ENCODE measurements at places on chromosomes 4 and X.

DNA sequence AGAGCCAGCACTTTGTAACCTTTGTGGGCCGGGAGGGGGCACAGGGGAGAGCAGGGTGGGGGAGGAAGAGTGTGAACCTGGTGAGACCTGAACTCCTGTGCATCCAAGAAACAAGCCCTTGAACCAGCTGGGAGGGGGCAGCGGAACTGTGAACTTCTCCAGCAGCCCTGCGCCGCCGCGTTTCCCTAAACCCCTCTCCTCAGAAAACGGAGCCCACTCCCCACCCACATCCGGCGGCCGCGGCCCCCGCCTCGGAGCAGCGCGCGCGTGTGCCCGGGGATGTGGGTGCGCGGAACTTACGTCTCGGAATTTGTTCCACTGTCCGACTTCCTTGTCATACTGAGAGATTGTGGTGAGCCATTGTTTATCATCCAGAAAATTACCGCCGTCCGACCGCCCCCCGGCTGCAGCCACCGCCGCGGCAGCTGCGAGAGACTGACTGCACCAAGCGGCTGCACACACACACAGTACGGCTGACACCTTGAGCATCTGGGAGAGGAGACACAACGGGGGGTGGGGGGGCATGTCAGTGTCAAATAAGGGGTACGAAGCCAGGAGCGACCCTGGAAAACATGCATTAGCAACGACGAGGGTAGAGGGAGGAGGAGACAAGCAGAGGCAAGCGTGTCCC, 494 bp downstream of the SPOCK3 start:
- H3K4me3 ChIP-seq: peak overlapping the region; percentile 12
- H3K27me3 ChIP-seq: peaks cover 7% of the 10 kb centered on the region
- H3K4me1 ChIP-seq: peaks cover 2% of the 10 kb centered on the region
- no peak overlapping the region for H3K27ac ChIP-seq
- DNase-seq: no peak

- H3K27ac ChIP-seq: no peak overlapping the region
- DNase-seq: no peak
- peaks cover 5% of the 10 kb centered on the region for H3K4me1 ChIP-seq
- H3K27me3 ChIP-seq: no peaks in the 10 kb centered on the region
Measured at GRCh38 chr4:174697202-174697601, 131.8 kb downstream of the GLRA3 start.

DNA sequence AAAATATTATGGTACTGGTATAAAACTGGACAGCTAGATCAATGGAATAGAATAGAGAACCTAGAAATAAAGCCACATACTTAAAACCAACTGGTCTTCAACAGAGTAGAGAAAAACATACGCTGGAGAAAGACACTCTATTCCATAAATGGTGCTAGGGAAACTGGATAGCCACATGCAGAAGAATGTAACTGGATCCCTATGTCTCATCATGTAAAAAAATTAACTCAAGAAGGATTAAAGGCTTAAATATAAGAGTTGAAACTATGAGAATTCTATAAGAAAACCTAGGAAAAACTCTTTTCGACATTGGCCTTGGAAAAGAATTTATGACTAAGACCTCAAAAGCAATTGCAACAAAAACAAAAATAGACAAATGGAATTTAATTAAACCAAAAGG, 114.6 kb downstream of the PCDH18 start:
- DNase-seq: no peak
- H3K4me3 ChIP-seq: no peak overlapping the region
- H3K27ac ChIP-seq: no peak overlapping the region
- H3K4me1 ChIP-seq: no peaks in the 10 kb centered on the region

DNA sequence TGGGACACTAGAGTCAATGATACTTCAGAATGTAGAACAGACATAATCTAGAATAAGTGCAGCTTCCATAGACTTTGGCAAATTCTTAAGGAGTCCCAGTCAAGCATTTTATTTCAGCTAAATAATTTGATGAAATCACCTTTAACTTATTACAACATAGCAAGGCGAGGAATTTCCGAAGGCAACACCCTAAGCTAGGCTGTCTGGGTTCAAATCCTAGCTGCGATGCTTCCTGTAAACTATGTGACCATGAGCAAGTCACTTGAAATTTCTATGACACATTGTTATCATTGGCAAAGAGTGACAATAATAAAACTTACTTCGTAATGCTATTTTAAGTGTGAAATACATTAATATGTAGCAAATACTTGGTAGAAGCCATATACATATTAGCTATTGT, 679.1 kb downstream of the DMD start:
- H3K4me3 ChIP-seq: no peak overlapping the region
- peaks cover 3% of the 10 kb centered on the region for H3K27me3 ChIP-seq
- H3K36me3 ChIP-seq: no peaks in the 10 kb centered on the region

GRCh38 chr4:18105030-18106011, 83.8 kb upstream of the LCORL start:
- no peak for DNase-seq
- H3K4me3 ChIP-seq: no peak overlapping the region
- H3K4me1 ChIP-seq: peaks cover 4% of the 10 kb centered on the region
- no peaks in the 10 kb centered on the region for H3K36me3 ChIP-seq

GRCh38 chr4:26010304-26010703, 96.3 kb downstream of the SMIM20 start:
- H3K27ac ChIP-seq: no peak overlapping the region
- peaks cover 2% of the 10 kb centered on the region for H3K4me1 ChIP-seq
- peaks cover 3% of the 10 kb centered on the region for H3K36me3 ChIP-seq
- no peak for DNase-seq
- H3K27me3 ChIP-seq: peaks cover 18% of the 10 kb centered on the region
- H3K4me3 ChIP-seq: no peak overlapping the region

- H3K4me3 ChIP-seq: no peak overlapping the region
- no peak overlapping the region for H3K27ac ChIP-seq
- H3K36me3 ChIP-seq: no peaks in the 10 kb centered on the region
- H3K4me1 ChIP-seq: no peaks in the 10 kb centered on the region
- no peaks in the 10 kb centered on the region for H3K27me3 ChIP-seq
Measured at GRCh38 chr4:70269674-70270073, 27.3 kb downstream of the CSN3 start.

GRCh38 chrX:15653961-15654360, 10.6 kb downstream of the CLTRN start:
- no peak for DNase-seq
- H3K4me1 ChIP-seq: no peaks in the 10 kb centered on the region
- H3K27me3 ChIP-seq: peaks cover 5% of the 10 kb centered on the region
- no peak overlapping the region for H3K27ac ChIP-seq
- no peak overlapping the region for H3K4me3 ChIP-seq

DNA sequence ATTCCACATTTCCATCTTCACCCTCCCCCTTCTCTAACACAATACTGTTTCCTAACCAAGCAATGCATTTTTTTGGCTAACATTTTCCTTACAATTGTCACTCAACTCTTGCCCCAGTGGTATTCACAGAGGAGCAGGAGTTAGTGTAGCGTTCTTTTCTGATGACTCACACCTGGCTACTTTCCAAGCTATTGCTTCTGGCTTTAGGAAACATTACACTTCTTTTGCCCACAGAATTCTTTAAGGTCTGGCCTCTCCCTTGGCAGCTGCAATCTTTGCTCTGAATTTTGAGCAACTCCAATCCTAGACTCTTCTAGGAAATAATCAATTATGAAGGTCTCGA, 27.5 kb upstream of the PDGFC start:
- no peak for DNase-seq
- no peaks in the 10 kb centered on the region for H3K27me3 ChIP-seq
- no peak overlapping the region for H3K4me3 ChIP-seq
- H3K36me3 ChIP-seq: no peaks in the 10 kb centered on the region
- no peaks in the 10 kb centered on the region for H3K4me1 ChIP-seq

GRCh38 chr4:4524364-4524763, 17.5 kb downstream of the STX18 start:
- peak overlapping the region; percentile 48 for H3K4me3 ChIP-seq
- H3K4me1 ChIP-seq: peaks cover 28% of the 10 kb centered on the region
- peak overlapping the region; percentile 83 for H3K27ac ChIP-seq
- peak; percentile 30 for DNase-seq
- peaks cover 5% of the 10 kb centered on the region for H3K36me3 ChIP-seq

GRCh38 chrX:123993326-123993725, 31.8 kb downstream of the STAG2 start:
- peaks cover 25% of the 10 kb centered on the region for H3K4me1 ChIP-seq
- no peaks in the 10 kb centered on the region for H3K27me3 ChIP-seq
- peaks cover 4% of the 10 kb centered on the region for H3K36me3 ChIP-seq
- no peak overlapping the region for H3K4me3 ChIP-seq
- H3K27ac ChIP-seq: peak overlapping the region; percentile 86
- DNase-seq: no peak

- DNase-seq: no peak
- H3K36me3 ChIP-seq: no peaks in the 10 kb centered on the region
- no peaks in the 10 kb centered on the region for H3K4me1 ChIP-seq
- no peak overlapping the region for H3K27ac ChIP-seq
- H3K27me3 ChIP-seq: peaks cover 7% of the 10 kb centered on the region
Measured at GRCh38 chrX:52031371-52031770, 37.6 kb downstream of the MAGED4B start.

DNA sequence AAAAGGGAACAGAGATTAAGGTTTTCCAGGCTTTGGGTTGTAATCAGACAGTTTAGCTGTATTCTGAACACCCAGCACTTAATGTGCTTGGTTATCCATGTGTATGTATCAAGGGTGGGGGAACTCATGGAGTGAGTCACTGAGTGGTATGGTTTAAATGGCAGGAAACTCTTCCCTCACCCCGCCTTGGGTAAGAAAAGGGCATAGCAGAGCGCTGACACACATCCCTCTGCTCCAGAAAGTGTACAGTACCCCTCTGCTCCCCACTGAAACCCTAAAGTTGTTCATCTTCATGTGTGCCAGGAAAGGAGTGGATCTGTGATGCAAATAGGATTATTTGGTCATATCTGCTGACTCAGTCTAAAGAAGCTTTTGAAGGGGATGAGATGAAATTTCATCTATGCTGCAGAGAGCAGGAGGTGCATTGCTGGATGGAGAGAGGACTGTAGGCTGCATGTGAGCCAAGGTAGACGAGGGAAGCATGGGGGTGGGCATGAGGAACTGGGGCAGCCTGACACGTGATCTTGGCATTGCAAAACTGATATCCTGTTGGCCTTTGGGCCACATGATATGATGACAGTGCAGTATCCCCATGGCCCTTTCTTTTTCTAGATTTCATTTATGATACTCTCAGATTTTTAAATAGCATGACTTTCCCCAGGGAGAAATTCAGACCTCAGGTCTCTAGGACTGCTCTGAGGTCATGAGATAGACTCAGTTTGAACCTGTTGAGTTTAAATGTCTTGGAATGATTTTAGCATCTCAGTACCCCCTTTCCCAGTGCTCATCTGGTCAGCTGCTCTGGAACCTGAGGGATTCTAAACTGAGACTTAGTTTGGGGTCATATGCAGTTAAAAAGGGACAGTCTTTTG, 84.8 kb downstream of the TMEM164 start:
- H3K27me3 ChIP-seq: no peaks in the 10 kb centered on the region
- no peak overlapping the region for H3K4me3 ChIP-seq
- H3K36me3 ChIP-seq: no peaks in the 10 kb centered on the region
- peaks cover 11% of the 10 kb centered on the region for H3K4me1 ChIP-seq
- no peak overlapping the region for H3K27ac ChIP-seq

DNA sequence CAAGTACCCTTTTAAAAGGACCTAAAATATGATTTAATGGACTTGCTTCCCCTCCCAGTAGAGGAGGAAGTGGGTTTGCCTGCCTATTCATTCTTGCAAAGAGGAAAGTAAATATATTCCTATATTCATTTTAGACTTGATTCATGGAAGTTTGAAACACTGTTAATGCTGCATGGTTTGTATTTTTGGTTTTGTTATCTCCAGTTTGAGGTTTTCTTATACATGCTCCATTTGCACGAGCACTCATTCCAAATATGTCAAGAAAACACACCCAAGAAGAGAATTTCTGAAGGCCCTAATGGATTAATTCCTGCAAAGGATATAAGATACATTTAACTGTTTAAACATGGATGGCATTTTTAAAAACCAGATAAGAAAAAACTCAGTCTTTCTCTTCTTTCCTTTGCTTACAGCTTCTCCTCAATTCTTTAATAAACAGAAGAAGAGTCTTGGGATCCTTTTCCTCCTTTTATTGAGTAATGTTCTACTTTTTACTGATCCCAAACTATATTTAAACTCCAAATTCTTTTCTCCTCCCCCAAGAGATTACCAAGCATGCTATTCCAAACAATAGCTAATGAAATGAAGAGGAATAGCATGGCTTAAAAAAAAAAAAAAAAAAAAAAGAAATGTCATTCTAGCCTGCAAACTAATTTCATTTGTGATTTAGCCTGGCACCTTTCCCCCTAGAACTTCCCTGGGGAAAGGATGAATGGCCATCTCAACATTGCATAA, 54.6 kb upstream of the LDB2 start:
- no peaks in the 10 kb centered on the region for H3K36me3 ChIP-seq
- DNase-seq: no peak
- H3K27ac ChIP-seq: no peak overlapping the region

GRCh38 chr4:113659127-113659526, 102.4 kb downstream of the CAMK2D start:
- DNase-seq: no peak
- no peak overlapping the region for H3K4me3 ChIP-seq
- peaks cover 15% of the 10 kb centered on the region for H3K36me3 ChIP-seq
- peaks cover 24% of the 10 kb centered on the region for H3K4me1 ChIP-seq
- no peak overlapping the region for H3K27ac ChIP-seq

DNA sequence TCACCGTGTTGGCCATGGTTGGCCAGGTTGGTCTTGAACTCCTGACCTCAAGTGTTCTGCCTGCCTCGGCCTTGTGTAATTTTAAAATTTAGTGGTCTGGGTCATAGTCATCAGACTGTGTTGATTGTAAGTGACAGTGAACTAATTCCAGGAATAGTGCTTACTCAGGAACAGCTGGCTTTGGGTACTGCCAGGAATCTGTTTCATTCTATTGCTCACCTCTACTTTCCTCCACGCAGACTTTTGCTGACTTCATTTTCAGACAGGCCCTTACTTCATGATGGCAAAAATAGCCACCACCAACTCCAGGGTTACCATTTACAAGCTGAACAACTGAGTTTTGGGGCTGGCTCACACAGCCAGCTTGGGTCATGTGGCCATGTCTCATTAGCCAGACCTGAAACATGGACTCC, 54.6 kb downstream of the FNIP2 start:
- peaks cover 24% of the 10 kb centered on the region for H3K27me3 ChIP-seq
- H3K36me3 ChIP-seq: no peaks in the 10 kb centered on the region
- no peak for DNase-seq

GRCh38 chr4:87097075-87097474, 123.3 kb downstream of the KLHL8 start:
- peaks cover 26% of the 10 kb centered on the region for H3K4me1 ChIP-seq
- no peak overlapping the region for H3K4me3 ChIP-seq
- peaks cover 21% of the 10 kb centered on the region for H3K36me3 ChIP-seq
- H3K27me3 ChIP-seq: no peaks in the 10 kb centered on the region
- no peak for DNase-seq

DNA sequence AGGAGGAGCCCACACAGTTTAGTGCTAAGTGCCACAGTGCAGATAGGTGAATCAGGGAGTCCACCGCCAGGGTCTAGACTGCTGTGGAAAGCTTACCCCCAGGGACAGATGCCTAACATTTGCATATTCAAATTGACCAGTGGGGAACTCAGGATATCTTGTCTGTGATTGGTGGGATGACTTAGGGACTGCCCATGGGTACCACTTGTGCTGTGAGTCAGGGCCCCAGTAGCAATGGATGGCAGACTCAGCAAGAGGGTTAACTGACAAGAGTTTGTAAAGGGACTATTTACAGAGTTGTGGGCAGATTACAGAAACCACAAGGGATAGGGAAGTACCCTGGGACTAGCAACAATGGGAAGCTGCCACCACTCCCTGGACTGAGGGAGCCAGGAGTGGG, 282.1 kb downstream of the BCOR start:
- peaks cover 2% of the 10 kb centered on the region for H3K4me1 ChIP-seq
- peaks cover 21% of the 10 kb centered on the region for H3K27me3 ChIP-seq
- no peak for DNase-seq
- H3K36me3 ChIP-seq: no peaks in the 10 kb centered on the region
- H3K4me3 ChIP-seq: no peak overlapping the region
